AG04450 (cell line): ENCODE measurements at places on chromosomes 3 and 15.
A peak's percentile ranks its signal among the peaks of the same experiment; 100 is the strongest.

DNA sequence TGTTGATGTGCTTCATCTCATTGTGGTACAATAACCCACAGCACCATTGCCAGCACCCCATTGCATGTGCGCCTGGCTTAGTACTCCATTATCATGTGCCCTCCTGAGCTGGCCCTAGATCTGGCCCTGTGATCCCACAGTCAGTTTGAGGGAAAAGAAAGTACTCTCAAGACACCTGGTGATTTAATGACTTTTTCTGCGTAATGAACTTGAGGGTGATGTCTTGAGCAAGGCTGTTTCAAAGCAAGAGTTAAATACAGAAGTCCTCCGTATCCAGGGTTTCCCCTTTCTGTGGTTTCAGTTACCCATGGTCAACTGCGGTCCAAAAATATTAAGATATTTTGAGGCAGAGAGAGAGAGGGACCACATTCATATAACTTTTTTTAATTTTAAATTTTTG is 16.3 kb downstream of the C3orf20 start:
- DNase-seq: no peak

DNA sequence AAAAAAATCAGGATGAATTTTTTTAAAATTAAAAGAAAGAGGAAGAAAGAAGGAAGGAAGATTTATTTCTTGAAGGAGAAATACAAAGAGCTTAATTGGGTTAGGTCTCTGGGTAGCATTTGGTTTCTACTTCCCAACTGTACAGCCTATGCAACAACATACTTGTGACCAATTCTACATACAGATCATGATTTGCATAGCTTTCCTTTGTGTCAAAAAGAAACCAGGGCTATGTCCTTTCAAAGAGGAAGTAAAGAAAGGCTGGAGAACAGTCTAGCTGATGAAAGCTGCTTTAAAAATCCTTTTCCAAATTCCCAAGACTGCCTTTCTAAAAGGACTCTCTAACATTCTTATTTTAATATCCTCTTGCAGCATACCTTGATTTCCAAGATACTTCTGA is 6.1 kb upstream of the HGD start:
- peak; percentile 24 for DNase-seq

- DNase-seq: no peak
These were observed 47.3 kb downstream of the CLDN11 start for GRCh38 chr3:170465955-170466354.

- no peak for DNase-seq
These were observed 12.6 kb downstream of the CD86 start for GRCh38 chr3:122067588-122068240.
